ENCODE measurements at places on chromosomes 7 and 10.

DNA sequence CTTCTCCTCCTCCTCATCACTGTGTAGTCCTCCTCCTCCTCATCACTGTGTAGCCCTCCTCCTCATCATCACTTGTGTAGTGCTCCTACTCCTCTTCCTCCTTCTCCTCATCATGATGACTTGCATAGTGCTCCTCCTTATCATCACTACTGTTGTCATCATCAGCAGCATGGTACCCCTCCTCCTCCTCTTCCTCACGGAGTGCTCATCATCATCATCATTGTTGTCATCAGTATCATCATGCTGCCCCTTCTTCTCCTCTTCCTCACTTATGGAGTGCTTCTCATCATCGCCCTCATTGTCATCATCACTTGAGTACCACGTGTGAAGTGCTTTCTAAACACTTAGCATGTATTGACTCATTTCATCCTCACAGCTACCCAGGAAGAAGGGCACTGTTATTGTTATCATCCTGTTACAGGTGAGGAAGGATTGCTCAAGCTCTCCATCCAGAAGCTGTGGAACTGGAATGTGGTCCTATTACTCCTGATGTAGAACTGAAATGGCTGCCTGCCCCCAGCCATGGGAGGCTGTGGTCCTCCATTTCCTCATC, 122.8 kb upstream of the SHH start:
- no peak for DNase-seq

DNA sequence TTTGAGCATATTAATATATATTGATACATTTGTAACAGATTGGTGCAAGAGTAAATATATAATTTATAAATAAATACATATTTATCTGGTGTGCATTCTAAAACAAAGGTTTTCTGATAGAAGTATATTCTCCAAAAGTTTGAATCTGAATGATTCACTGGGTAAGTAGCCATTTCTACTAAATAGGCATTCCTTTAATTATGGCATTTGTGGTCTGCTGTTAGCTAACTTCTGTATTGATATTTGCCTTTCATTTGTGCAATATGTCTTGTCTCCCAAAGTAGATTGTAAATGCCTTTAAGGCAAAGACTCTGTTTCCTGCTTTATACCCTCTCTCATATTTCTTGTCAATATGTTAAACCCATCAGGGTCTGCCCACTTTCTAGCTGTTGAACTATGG, 11.1 kb upstream of the ARID5B start:
- no peak for DNase-seq

- no peak for DNase-seq
Measured at GRCh38 chr10:33732161-33732680, 397.8 kb upstream of the NRP1 start.

- DNase-seq = no peak
Measured at GRCh38 chr7:106568680-106569499, 92.1 kb downstream of the CCDC71L start.

DNA sequence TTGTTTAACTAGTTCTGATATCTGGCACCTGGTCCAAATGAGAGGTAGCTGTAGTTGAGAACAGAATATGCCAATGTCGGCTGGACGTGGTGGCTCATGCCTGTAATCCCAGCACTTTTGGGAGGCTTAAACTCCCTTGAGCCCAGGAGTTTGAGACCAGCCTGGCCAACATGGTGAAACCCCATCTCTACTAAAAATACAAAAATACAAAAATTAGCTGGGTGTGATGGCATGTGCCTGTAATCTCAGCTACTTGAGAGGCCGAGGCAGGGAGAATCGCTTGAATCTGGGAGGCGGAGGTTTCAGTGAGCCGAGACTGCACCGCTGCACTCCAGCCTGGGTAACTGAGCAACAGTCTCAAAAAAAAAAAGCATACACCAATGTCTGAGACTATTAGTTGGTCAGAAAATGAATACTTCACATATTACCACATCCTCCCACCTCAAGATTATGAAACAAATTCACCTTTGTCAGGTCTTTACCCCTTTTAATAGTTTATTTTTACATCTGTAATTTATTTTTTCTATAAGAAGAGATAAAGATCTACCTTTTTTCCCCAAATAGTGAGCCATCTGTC, 38.8 kb downstream of the EPC1 start:
- DNase-seq = no peak

- DNase-seq = no peak
Measured at GRCh38 chr7:85457911-85458310, 271.1 kb upstream of the SEMA3D start.

- DNase-seq = no peak
Measured at GRCh38 chr10:133326223-133326551, 10.5 kb downstream of the CALY start.

DNA sequence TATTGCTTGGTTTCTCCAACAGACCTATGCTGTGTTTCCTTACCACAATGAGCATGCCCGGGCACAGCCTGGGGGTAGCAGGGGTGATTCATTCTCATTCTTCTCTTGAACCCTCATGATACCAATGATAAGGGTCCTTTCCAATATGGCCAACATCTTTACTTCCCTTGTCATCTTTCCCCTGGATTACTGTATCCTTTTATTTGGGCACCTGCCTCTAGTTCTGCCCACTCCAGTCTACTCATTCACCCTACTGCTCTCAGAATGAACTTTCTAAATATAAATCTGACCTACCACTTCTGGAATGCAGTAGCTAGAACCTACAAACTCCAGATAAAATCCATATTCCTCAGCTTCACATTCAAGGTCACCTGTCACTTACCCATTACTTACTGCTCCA, 26.4 kb upstream of the ITPRID1 start:
- no peak for DNase-seq

DNA sequence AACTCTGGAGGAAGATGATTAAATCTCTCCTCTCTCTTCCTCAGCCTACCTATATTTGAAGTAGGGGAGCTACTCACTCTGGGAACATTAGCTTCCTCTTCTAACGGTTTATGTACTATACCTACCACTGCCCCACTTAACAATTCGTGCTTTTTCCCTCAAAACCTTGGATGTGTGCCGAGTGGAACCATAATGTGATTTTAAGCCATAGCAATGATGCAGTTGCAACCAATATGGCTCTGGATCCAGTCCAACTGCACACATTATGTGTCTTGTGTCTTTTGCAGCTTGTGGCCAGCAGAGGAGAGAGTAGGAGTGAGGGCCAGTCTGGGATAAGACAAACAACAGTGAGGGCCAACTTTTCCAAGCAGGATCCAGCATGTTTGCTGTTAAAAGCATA, 170.7 kb downstream of the GATA3 start:
- no peak for DNase-seq

DNA sequence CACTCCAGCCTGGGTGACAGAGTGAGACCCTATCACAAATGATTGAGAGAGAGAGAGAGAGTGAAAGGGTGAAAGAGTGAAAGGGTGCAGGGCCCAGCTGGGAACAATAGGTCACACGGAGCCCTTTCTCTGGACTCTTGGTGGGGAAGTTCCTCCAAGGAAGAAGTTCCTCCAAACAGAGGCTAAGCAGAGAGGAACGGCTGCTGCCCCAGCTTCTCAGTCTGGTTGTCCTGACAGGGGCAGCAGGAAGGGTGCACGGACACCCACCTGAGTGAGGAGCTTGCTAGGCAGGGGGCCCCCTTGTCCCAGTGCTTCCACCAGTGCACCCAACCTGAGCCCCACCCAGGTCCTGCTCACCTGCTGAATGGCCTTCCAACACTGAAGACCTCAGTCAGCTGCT, 38.8 kb upstream of the MYL10 start:
- no peak for DNase-seq

DNA sequence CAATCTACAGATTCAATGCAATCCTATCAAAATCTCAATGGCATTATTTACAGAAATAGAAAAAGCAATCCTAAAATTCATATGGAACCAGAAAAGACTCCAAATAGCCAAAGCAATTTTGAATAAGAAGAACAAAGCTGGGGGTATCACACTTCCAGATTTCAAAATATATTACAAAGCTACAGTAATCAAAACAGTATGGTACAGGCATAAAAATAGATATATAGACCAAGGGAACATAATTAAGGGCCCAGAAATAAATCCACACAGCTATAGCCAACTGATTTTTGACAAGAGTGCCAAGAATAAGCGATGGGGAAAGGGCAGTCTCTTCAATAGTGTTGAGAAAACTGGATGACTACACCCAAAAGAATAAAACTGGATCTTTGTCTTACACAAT, 251.9 kb upstream of the FOXK1 start:
- no peak for DNase-seq

DNA sequence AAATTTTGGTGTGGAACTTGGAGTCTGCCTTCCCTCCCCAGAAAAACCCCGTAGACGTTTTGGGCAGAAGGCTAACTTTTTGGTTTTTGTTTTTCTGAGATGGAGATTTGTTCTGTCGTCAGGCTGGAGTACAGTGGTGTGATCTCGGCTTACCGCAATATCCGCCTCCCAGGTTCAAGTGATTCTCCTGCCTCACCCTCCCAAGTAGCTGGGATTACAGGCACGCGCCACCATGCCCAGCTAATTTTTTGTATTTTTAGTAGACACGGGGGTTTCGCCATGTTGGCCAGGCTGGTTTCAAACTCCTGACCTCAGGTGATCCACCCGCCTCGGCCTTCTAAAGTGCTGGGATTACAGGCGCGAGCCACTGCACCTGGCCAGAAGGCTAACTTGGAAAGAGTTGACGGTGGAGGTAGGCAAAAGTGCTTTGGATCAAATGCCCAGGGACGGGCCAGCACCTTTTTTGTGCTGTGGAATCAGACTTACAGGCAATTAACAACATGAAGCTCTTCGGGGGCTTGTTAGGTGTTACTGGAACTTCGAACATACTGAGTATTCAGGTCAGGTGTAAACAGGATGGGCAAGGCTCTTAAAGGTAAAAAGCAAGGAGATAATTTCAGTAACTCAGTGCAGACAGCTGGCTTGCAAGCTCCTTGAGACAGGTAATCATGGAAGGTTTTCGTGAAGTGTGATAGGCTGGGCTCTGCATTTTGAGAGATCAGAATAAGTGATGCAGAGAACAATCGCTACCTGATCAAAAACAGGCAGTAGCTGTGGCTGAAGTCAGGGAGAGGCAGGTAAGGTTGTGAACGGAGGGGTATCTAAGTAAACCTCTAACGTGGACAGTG, 1.8 kb downstream of the PPP1R35 start:
- DNase-seq = no peak

DNA sequence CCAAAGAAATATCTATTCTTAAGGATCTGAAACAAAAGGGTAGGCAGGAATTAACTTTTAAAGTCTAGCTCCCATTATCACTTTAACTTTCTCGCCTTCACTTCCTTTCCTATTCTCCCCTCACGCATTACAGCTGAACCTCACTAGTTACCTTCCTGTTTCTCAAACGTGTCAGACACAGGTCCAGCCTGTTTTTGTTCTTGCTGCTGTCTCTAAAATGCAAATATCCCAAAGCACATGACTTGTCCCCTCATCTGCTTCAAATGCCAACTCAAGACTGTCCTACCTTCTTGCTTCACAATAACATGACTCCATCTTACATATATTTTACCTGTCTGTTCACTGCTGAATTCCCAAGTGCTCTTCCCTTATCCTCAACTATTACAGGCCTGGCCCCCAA, 17.6 kb downstream of the ZDHHC6 start:
- DNase-seq = no peak

GRCh38 chr10:15280462-15280861, 90.6 kb downstream of the FAM171A1 start:
- DNase-seq = no peak

GRCh38 chr7:55246171-55246570, 119.0 kb upstream of the LANCL2 start:
- DNase-seq = no peak

DNA sequence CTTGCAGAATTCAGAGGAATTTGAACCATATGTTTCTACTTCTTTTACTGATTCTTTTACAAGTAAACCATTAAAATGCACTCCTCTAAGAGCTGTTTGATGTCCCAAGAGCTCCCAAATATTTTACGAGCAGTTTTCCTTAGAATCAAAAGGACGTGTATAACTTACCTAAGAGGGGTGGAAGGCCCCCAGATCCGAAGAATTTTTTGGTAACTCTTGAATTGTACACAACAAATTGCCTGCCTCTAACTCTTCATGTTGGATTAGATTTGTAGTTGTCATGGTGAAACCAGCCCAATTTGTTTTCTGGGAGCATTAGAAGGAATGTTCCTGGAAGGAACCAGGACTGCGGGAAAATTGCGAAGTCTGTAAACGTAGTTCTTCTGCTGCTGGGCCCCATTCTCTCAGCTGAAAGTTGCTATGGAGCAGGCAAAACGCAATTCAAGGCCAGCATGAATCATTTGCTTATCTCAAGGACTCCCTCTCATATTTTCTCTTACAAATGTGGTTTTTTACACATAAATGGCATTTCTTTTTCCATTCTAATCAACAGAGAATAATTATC, 124.8 kb upstream of the TMEM72 start:
- DNase-seq = no peak

DNA sequence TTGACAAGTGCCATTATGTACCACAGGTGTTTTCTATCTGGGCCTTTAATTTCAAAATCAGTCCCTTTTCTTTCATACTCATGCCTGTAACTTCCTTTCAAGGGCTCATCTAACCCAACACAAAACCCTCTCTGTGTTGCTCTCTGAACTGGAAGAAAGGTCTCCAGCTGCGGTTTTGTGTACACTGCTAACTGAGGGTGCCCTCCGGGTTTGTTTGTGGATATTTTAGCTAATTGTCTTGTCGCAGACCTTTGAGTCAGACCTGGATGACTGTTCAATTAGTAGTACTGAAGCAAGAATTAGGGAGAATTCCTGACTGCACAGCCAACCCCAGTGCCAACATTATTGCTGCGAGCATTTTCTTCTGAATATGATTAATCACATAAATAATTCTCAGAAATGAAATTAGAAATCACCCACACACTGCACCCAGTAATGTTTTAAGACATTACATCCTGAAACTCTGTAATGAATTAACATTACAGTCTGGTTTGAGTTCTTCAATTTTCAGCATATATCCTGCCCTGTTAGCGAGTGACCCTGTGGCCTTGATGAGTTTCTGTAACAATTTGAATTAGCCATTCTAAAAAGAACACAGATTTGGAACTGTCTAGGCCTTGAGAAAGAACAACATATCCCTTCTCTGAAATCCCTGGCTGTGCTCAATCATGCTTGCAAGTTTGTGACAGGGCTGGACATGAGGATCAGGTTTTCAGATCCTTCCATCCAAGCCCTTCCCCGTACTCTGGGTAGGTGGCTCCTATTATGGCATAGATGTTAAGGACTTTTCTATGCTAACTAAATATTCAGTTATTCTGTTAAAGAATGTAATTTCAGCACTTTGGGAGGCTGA, 460.1 kb downstream of the PLXDC2 start:
- no peak for DNase-seq

DNA sequence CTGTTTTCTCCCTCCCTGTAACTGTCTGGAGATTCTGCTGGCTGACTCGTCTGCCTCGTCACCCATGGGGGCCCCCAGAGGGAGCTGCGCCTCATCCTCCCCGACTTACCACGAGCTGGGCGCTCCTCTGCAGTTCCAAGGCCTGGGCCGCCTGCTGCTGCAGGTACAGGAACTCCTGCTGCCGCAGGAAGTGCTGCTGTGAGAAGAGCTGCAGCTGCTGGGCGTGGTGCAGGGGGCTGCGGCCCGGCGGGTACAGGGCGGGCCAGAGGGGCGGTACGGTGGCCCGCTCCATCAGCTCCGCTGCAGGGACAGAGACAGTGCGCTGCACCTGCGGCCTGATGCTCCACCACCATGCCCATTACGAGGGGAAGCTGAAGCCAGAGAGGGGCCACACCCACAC, 47.7 kb downstream of the TNRC18 start:
- no peak for DNase-seq

All from activated CD4-positive, alpha-beta T cell treated with anti-CD3 and anti-CD28 coated beads, Interleukin-2, amount 50 U/mL, for 24 hours (primary cell).